Posterior cingulate gyrus (tissue), 11 donors: ENCODE measurements at places on chromosomes 7 and 10.

DNA sequence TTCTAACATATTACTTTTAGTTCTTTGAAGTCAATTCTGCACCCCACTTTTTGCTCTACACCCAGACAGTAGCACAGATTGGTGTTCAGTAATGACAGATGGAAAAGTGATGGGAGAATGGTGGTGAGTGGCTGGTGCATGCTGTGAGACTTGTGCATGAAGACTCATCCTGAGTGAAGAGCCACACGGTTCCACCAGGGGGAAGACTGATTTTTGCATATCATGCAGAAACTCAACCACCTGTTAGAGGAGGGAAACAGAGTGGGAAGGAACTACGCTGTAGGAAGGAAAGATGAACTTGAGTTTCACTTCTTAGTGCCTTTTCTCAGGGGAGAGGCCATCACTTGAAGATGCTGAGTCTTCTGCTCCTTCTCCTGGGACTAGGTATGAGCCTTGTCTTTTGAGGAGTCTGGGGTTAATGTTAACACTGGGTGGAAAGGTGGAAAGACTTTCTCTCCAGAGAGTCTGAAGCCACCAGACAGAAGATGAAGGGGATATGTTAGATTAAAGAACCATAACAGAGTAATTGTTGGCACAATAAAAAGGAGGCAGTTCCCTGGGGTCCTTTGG is 9.3 kb upstream of the PRSS1 start:
- DNase-seq = no peak

GRCh38 chr7:17546592-17546991 is 248.1 kb downstream of the AHR start:
- no peak for DNase-seq

DNA sequence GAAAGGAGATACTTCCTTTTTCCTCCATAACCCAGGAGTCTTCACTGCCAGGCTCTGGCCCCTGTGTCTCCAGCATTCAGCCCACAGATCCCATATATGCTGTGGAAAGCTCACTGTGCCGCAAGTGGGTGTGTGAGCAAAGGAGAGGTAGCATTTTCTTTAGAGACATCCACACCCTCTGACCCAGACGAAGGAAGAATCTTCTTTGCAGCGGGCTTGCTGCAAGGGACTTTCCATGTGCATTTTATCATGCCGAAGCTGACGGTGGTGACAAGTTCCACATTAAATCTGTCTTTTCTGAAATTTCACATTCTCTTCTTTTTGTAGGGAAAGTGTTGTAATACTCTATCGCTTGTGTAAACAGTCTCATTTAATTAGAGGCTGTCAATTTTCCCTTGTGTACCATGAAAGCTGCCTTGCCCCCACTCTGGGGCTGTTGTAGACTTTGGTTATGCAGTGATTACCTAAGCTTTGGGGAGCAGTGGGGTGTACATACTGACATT is 409.5 kb downstream of the SUGCT start:
- no peak for DNase-seq

DNA sequence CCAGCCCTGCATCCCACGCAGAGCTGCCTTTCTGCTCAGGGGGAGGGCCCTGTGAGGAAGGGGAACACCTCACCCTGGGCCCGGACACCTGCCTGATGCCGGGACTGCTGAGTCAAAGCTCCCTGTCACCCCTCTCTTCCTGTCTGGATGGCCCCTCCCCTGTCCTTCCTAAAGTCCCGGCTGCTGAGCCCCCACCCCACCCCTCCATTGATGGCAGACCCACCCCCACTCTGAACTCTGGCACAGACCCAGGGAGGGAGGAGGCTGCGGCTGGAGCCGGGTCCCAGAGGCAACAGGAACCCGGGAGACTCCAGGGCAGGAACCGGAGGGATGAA is 78.7 kb downstream of the ELFN1 start:
- no peak for DNase-seq

DNA sequence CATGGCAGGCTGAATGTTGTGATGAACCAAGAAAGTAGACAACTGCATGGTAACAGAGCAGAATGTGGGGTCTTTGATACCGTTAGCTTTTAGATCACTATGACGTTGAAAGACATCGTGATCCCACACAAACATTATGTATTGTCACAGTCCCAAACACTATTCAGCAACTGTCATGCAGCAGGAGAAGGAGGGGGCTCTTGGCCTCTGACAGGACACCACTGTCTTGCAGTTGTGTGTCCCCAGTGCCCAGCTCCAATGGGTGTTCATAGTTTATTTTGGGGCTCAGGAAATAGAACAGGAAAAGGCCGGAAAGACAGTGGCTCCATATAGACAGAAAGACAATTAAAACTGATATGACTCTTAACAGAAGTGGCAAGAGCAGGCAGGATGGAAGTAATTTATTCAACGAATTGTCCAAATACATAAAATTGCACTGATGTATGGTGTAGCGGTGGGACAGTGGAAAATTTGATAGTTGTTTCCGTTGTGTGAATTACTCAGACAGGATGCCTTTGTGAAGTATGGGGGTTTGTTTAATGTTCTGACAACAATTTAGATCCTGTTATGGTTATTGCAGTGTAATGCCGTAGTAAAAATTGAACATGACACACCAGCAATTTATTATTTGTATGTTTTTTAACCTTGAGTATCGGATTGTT is 292.0 kb downstream of the LRMDA start:
- no peak for DNase-seq

DNA sequence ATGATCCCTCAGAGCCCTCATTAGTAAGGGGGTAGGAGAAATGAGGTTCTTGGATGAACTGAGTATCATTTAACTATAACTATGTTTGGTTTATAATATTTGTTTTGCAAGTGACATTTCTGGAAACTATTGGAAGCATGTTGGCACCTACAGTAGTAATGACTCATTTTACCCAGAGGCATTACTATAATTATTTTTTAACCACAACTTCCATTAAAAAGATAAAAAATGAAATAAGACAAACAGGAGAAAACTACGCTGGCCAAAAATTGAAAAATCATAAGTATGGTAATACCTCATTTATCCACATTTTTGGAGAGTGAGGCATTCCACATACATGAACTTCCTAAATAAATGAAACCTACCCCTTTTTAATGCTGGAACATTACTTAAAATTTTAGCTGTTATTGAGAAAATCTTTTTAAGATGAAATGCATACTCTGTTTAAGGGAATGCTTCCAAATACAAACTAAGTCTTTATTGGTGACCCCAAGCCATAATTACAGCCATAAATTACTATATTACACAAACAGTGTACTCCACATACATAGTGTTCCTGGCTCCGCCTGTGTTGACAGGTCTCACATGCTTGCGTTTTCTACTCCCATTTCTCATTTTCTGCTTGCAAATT is 84.6 kb upstream of the CAPZA2 start:
- no peak for DNase-seq

DNA sequence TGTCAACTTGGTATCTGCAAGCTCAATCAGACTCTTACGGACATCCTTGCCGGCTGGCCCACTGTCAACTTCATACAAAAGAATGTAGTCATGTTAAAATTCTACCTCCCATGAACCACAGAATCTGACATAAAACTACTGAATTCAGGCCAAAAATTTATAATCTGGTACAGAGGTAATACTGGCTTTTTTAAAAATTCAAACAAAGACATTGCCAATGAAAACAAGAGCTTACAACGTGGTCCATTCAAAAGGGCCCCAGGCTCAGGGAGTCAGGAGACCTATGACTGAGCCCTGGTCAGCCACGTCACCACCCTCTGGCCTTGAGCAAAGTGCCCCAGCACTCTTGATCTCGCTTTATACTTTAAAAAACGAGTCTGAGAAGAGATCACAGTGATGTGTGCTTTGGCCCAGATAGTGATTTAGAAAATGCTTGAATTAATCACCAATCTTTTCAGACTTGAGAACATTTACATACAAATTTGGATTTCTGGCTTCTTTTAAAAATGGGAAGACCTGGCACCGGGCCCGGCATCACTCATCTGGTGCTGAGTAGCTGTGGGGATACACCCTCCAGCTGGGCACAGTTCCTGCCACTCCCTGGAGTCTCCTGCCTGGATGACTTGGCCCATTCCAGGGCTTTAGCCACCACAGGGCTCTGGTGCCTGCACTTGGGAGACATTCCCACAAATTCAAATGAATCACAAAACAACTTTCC is 94.1 kb downstream of the PIP4K2A start:
- peak; percentile 64 for DNase-seq

DNA sequence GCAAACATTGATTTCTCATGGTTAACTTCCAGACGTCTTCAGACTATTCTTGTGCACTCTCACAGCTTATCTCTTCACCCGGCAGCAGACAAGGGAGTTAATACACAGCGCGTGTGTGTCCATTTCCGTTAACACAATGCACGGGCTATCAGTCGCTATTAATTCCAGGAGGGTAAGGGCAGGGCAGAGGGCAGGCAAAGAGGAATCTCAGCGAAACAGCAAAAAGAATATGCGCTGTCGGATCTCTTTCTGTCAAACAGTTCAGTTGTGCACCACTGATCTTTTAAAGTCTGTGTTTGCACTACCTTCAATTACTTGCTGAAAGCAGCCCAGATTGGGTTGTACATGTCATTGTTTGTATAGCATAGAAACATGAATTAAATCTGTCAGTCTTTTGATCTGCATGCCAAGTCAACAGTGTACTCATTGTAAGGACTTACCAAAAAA is 41.1 kb upstream of the CABCOCO1 start:
- DNase-seq = no peak

GRCh38 chr10:101686133-101686925 is 8.6 kb downstream of the FBXW4 start:
- no peak for DNase-seq

DNA sequence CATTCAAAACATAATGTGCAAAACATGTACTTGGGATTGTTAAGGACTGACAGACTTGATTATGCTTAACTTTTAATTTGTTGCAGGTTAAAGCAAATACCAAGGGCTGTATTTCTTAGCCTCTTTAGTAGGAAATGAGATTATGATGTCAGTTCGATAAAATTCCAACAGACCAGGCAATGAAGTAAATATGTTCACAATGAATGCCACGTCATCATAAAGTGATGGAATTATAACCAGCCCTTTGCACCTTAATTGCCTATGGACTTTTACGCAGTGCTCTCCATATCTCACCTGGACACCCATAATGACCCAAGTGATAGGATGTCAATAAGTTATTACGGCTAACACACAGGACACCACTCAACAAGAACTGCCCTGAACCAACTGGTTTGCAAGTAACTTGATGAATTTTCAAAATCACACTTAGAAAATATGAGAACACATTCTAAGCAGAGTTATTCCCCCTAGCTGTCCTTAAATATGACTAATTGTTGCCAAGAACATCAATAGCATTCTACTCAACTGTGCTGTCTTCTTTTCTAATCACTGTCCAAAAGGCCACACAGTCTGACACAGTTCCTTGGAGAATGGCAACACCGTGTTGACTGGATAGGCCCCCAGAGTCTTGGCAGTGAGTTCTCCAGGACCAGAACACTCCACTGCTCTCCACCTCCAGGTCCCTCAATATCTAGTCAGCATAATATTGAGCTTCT is 115.0 kb downstream of the CHCHD3 start:
- DNase-seq = no peak

DNA sequence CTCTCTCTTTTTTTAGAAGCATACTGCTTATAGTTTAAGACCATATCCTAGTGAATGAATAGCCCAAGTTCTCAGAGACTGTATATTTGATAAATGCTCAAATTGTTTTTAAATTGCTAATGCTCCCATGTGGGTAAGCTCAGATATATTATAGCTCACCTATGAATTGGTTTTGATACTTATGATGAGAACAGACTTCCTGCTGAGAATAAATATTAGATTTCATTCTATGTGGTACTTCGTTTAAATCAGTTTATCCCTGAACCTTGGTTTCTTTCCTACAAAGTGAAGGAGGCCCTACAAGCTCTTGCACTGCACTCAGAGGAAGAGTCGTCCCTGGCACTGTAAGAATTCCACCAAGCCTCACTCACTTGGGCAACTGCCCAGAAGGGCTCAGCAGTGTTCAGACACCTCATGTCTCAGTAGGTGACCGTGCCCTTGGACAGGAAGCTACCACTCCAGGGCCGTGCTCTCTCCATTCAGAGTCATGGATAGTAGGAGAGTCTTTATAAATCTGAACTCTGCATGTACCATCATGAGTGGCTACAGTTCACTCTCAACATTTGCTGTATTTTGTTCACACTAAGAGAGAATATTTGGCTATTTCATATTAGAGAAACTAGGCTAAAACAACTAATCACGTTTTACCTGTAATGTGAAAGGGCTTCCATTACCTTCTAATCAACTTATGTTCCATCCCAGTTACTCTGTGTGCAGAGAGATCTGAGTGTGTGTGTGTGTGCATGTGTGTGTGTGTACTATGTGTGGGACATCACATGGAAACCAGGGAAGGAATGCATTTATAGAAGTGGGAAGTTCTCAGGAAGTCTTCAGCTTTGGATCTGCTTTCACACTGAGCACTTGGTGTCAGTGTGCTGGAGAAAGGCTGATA is 93.8 kb downstream of the PTPRE start:
- DNase-seq = no peak

GRCh38 chr10:126686268-126686667 is 15.8 kb upstream of the C10orf90 start:
- no peak for DNase-seq

GRCh38 chr7:155962968-155963300 is 150.7 kb upstream of the SHH start:
- no peak for DNase-seq

GRCh38 chr10:88073682-88074081 is 210.3 kb downstream of the PTEN start:
- DNase-seq = no peak

DNA sequence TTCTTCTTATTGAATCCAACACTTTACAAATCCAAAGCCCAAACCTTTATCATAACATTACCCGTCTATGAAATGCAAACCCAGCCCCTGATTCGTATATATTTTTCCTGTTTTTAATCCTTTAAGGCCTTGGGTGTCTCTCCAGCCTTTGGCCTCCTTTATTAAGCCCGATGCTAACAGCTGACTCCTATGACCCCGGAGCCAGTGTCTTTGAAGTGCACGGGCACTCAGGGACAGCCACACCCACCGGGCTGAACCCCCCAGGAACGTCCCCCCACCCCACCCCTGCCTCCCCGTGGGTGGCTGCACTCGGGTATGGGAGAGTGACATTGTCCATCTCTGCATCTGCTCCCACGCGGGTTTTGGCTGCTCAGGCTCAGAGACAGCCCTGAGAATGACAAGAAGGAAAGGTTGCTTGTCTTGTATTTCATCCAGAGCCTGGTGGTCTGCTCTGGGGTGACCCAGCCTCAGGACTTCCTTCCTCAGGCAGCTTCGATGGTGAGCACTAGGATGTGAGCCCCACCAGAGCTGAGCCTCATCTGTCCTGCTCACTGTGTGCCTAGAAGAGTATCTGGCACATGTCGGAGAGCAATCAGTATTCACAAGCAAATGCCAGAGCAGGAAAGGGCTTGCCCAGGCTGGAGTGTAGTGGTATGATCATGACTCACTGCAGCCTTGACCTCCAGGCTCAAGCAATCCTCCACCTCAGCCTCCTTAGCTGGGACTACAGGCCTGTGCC is 210.4 kb downstream of the SKIDA1 start:
- DNase-seq = no peak

- no peak for DNase-seq
Measured at GRCh38 chr7:2652736-2653060, 20.9 kb downstream of the TTYH3 start.

- DNase-seq = no peak
Measured at GRCh38 chr10:132362151-132362611, 30.2 kb downstream of the LRRC27 start.

GRCh38 chr7:70646536-70647248 is 485.3 kb upstream of the GALNT17 start:
- DNase-seq = peak; percentile 27
